ENCODE measurements at places on chromosomes 4 and X.

DNA sequence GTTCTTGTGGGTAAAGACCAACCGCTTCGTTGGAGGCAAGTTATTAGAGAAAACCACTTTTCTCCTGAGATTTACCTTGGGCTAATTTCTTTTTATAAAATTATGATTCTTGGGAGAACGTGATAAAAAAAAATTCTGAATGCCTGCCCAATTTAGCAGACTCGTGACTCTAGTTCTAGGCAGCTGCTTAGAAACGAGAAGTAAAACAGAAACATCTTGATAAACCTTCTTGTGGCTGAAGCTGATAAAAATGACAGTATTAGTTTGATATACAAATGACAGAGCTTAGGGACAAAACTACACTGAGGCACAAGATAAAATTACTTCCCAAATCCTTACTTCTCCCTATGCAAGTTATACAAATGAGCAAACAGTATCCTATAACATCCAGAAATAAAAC lies 458.9 kb upstream of the TEX13C start:
- no peak for DNase-seq

DNA sequence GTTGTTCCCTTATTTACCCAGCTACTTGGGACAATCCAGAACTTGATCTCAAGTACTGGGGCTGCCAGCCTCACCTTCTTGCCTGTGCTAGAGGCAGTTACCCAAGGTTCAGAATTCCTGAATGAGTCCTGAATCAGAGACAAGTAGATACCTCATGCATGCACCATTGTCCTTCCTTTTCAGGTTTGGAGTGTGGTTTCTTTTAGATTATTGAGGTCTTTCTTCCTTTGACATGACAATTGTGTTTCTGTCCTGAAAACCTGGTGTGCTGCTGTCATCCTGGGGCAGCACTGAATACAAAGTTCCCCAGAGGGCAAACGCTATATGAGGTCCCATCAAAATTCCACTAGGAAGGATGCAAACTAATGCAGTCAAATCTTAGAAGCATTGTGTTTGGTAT lies 3.5 kb downstream of the CXCL2 start:
- DNase-seq = no peak

- no peak for DNase-seq
Measured at GRCh38 chr4:6268650-6269615, 717 bp upstream of the WFS1 start.

DNA sequence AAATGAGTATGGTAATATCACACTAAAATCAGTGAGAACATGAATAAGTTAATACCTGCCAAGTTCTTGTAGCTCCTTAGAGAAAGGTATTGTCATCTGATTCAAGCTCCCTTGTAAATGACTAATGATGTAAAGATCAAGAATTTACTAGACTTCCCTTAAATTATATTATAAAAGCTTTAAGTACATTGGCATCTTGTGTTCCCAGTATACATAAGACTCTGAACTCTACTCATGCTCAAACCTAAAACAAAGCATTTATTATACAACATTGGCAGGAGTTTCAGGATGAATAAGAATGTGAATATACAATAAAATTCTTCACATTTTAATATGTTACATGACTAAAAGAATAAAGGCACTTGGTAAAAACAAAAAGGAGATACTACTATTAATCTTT lies 126.8 kb upstream of the UNC5C start:
- DNase-seq = no peak

- no peak for DNase-seq
Measured at GRCh38 chrX:119726900-119727555, 31.4 kb upstream of the SOWAHD start.

DNA sequence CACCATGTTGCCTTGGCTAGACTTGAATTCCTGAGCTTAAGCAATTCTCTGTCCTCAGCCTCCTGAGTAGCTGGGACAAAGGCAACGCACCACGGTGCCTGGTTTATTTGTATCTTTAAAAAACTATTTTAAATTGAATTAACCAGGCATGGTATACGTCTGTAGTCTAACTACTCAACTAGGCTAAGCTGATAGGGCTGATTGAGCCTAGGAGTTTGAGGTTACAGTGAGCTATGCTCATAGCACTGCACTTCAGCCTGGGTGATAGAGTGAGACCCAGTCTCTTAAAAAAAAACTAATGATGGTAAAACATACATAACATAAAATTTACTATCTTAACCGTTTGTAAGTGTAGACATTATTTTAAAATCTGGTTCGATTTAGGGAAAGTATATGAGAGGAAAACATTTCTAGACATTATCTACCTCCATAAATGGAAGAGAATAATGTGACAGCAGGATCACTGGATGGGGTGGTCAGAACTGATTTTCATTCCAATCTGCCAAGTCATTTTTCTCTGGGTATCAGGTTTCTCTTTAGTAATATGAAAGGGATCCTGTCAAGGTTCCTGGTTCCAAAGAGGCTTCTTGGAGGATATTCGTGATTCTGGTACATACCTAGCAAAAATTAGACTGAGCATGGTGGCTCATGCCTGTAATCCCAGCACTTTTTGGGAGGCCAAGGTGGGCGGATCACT lies 8.7 kb upstream of the ITGB1BP2 start:
- DNase-seq = no peak

DNA sequence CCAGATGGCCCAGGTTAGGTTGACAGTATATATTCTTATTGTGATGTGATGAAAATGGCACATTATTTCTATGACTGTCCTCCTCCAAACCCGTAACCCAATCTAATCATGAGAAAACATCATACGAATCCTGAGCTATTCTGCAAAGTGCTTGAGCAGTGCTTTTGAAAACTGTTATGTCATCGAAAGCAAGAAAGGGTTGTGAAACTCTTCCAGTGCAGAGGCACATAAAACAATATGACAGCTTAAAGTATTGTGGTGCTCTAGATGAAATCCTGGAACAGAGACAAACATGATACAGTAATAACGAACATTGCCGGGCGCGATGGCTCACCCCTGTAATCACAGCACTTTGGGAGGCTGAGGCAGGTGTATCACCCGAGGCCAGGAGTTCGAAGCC lies 1648.0 kb downstream of the STIM2 start:
- DNase-seq = no peak

DNA sequence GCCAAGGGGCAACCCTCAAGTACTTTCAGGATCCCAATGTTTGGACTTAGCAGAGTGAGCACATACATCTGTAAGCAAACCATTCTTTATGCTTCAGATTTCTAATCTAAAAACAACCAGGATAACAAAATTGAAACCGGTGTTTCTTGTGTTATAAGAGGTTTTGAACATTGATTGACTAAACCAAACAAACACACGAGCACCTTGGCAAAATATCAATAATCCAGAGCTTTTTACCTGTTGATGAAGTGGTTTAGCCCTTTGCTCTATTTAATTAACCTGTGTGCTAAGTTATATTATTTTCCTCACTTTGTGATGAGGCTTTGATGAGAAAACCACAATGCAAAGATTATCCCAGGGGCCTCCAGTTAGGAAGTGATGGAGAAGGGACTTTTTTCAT lies 255.3 kb upstream of the CXXC4 start:
- no peak for DNase-seq

GRCh38 chr4:87465739-87466366 lies 43.5 kb downstream of the NUDT9 start:
- DNase-seq = no peak

- DNase-seq = no peak
Measured at GRCh38 chr4:659851-660250, 14.2 kb downstream of the ATP5ME start.

DNA sequence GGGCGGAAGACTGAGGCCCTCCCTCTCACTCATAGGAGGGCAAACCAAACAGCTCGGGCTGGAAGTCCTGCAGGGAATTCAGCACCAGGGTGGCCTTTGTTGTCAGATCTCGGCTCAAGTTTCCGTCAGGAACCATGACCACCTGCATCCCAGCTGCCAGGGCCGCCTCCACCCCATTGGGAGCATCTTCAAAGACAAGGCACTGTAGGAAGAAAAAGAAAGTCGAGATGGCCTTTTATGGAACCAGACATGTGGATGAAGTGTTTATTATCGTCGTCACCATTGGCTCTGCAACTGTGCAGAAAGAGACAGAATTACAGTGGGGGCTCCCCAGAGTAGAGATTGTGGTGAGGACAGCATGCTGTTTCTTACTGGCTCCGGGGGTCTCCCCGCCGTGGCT lies 97.2 kb upstream of the STS start:
- DNase-seq = no peak

DNA sequence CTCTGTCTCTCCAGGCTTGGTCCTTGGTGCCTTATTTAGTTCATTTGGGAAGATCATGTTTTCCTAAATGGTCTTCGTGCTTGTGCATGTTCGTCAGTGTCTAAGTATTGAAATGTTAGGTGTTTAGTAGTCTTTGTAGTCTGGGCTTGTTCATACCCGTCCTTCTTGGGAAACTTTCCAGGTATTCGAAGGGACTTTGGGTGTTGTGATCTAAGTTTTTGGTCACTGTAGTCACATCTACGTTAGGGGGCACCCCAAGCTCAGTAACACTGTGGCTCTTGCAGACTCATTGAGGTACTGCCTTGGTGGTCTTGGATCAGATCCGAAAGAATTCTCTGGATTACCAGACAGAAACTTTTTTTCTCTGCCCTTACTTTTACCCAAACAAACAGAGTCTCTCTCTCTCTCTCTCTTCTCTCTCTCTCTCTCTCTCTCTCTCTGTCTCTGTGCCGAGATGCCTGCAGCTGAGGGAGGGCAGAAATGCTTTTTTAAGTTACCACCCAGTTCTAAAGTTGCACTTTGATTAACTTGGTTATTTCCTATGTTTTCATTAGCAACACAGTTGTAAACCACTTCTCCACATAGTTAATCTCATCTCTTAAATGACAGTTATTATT lies 67.6 kb upstream of the SLC7A3 start:
- peak; percentile 20 for DNase-seq

DNA sequence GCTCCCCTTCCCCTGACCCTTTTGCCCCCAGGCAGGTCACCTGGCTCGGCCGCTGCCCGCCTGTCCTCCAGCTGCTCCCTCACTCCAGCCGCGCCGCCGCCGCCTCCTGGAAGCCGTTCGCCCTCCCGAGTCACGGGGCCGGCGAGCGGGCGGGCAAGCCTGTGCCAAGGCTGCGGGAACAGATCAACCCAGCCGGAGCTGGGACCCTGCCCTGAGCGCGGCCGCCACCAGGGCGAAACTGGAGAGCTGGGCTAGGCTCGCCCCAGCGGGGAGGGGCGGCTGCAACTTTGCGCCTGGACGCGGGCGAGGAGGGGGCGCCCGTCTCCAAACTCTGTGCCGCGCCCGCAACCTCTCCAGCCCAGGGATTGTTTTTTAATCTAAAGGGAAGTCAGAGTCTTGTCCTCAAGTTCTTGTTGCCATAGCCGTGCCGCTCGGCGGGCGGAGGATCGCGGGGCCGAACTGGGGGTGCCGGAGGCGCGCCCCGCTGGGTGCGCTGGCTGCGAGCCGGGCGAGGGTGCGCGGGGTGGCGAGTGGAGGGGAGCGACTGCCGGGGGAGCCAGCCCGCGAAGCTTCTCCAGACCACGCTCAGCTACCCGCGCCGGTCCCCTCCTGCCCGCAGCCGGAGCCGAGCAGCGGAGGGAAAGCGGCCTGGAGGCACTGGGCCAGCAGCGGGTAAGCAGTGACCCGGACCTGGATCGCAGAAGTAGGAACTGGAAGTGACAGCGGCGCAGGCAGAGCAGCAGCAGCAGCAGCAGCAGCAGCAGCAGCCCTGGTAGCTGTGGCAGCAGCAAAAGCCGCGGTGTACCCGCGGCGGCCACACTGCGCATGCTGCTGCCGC lies 13.4 kb downstream of the ARHGEF6 start:
- DNase-seq = peak; percentile 49

- DNase-seq = peak; percentile 43
Measured at GRCh38 chr4:48546336-48546735, 56.3 kb downstream of the ZAR1 start.

- DNase-seq = no peak
Measured at GRCh38 chr4:157550028-157550427, 329.5 kb downstream of the GRIA2 start.

- no peak for DNase-seq
Measured at GRCh38 chr4:40086421-40086820, 29.8 kb downstream of the N4BP2 start.

GRCh38 chrX:133985164-133985966 lies at the start of gene GPC3:
TSS of gene GPC3 (minus strand) at chrX:133985594.
- peak; percentile 46 for DNase-seq

GRCh38 chr4:96326846-96327245 lies 487.0 kb downstream of the PDHA2 start:
- DNase-seq = no peak

DNA sequence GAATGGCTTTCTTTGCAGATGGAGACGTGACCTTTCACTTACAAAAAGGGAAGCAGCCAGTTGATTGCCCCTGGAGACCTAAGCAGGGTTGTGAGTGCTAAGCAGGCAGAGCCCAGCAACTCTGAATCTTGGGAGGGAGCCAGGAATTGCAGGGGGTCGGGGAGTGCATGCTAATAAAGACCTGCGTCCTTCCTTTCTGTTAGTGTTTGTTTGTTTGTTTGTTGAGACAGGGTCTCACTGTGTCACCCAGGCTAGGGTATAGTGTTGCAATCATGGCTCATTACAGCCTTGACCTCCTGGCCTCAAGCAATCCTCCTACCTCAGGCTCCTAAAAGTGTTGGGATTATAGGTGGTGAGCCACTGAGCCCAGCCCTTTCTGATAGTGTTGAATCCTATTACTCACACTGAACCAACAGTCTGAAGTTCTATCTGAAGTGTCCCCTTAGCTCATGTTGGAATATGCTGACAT lies 137.4 kb downstream of the CEP135 start:
- DNase-seq = no peak

- DNase-seq = no peak
Measured at GRCh38 chr4:1208266-1208961, 36.0 kb upstream of the SPON2 start.

GRCh38 chr4:84362896-84363655 lies 136.0 kb downstream of the NKX6-1 start:
- DNase-seq = no peak

- DNase-seq = no peak
Measured at GRCh38 chr4:55608591-55608990, 16.5 kb upstream of the PDCL2 start.

- DNase-seq = no peak
Measured at GRCh38 chr4:26455571-26455970, 34.7 kb downstream of the CCKAR start.

DNA sequence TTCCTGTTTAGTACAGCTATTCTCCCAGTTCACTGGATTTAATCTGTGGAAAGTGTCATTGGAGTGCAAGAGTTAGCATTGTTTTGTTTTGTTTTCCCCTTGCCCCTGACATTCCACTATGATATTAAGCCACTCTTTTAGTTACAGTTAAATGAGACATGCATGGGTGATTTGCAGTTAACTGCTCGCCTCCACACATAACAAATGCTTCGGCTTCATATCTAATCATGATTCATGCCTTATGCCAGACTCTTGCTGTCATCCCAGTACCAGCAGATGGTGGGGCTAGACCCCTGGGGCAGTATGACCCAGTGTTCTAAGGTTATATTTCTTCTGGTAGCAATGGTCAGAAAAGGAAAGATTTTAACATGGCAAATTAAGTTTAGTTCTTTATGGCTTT lies 80.1 kb downstream of the RAP1GDS1 start:
- no peak for DNase-seq

- DNase-seq = no peak
Measured at GRCh38 chr4:184147858-184148737, 69.6 kb downstream of the ENPP6 start.
